ENCODE measurements at places on chromosomes 13 and 19.
A peak's percentile ranks its signal among the peaks of the same experiment; 100 is the strongest.

- no peak for DNase-seq
Measured at GRCh38 chr13:39820606-39821005, 165.1 kb downstream of the COG6 start.

- no peak for DNase-seq
Measured at GRCh38 chr13:44260336-44260735, 113.3 kb upstream of the SERP2 start.

GRCh38 chr13:99339736-99340397, 32.7 kb upstream of the GPR183 start:
- no peak for DNase-seq

DNA sequence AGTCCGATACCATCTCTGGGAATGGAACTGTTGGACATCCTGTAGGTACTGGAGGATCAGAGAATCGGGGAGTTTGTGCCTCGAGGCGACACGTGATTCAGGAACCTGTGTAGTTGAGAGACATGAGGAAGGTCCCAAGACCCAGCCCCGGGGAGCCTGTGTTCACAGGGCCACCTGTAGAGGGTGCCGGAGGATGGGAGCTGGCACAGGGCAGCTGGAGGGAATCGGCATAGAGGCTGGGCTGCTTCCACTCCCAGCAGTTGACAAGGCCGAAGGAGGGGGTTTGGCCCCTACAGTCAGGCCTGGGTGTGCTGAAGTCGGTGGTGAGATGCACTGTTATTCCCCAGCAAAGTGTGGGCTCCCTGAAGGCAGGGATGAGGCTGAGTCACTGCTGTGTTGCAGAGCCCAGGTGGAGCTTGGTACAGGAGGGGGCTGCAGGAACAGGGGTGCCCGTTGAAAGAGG, 2.5 kb upstream of the ISYNA1 start:
- no peak for DNase-seq

GRCh38 chr19:12669270-12670158, 2.9 kb downstream of the WDR83 start:
- DNase-seq: peak; percentile 65

DNA sequence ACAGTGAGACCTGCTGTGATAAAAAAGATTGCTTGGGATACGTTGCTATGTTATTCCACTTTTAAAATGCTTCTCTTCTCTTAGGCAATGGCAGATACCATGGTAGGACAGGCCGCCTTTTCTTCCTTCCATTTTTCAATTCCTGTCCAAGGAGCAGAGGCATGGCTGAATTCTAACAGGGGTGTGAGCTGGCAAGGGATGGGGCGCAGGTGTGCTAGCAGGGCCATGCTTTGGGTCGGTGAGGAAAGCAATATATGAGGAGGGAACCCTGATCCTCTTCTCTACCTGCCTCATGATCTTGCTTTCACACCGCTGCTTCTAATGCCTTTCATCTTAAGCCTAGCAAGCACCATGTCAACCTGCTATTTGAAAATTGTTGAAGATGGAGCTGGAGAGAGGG, 225.0 kb downstream of the KATNAL1 start:
- no peak for DNase-seq

Measured in stimulated activated naive B cell treated with anti-CD40 and anti-IgM and Interleukin-4, amounts not matched to agents 10 μg/mL and 1 μg/mL and 100 μg/mL, for 72 hours (primary cell).